ENCODE measurements at places on chromosomes 2 and 18.
A peak's percentile ranks its signal among the peaks of the same experiment; 100 is the strongest.

DNA sequence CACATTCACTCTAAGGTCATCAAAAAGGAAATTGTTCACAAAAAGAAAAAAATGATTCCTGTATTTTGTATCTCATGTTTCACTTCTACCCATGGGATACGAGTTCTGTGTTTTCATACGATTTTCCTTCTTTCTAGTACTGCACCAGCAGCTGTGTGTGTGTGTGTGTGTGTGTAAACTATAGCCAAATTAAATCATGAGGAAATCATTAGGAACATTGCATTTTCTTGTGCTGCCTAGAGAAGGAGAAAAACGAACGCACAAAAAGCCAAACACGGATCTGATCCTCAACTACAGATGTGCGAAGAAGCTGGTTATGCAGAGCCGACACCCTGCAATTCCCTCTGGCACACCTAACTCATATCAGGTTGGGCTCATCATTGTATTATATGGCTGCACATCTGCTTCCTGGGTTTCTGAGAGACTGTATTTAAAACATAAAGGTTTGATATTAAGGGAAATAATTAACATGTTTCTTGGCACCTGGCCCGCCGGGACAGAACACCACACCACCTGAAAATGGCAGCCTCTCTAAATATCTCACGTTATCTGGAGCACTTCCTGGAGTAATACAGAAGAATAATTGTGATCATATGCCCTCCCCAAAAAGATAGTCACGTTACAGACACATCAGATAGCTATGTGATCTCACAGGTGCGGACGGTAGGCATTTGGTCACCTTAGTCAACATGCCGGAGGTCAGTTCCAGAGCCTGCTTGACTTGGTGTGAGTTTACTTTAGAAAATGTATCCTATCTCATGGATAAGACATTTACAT, 586.3 kb upstream of the SALL3 start:
- no peak for DNase-seq

DNA sequence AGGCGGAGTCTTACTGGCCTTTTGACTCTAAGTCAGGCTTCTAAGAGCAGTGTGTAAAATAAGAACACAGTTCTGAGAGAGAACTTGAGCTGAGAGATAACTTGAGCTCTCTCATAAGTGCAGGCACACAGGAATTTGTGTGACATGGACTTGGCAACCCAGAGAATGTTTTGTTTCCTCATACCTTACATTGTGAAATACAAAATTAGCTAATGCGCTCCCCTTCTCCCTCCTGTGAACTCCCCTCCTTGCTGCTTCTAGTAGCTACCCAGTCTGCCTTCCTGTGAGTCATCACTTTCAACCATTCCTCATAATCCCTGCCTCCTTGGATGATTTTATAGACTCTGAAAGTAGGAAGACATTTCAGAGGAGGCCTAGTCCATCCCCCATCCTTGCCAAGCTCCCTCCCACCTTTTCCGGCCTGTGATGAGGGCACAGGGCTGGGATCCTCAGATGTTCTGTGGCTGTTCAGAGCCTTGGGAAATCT, 22.6 kb downstream of the FER1L5 start:
- peak; percentile 45 for DNase-seq

DNA sequence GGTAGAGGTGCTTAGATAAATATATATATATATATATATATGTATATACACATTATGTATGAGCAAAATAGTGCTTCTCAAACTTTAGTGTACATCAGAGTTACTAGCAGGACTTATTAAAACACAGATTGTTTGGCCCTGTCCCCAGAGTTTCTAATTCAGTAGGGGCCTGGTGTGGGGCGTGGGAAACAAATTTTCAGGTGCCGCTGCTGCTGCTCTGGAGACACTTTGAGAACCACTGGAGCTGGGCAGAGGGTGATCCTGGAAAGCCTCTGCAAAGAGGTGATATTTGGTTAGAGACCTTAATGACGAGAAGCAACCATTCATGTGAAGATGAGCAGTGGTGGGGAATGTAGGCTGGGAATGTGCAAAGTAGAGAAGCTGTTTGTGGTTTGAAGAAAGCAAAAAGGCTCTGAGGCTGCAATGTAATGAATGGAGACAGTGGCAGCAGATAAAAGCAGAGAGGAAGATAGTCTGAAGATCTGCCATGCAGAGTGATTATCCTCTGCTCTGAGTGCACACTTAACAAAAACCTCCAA, 142.9 kb downstream of the PLCL1 start:
- no peak for DNase-seq

GRCh38 chr2:71143782-71144181, 13.3 kb downstream of the MPHOSPH10 start:
- no peak for DNase-seq

DNA sequence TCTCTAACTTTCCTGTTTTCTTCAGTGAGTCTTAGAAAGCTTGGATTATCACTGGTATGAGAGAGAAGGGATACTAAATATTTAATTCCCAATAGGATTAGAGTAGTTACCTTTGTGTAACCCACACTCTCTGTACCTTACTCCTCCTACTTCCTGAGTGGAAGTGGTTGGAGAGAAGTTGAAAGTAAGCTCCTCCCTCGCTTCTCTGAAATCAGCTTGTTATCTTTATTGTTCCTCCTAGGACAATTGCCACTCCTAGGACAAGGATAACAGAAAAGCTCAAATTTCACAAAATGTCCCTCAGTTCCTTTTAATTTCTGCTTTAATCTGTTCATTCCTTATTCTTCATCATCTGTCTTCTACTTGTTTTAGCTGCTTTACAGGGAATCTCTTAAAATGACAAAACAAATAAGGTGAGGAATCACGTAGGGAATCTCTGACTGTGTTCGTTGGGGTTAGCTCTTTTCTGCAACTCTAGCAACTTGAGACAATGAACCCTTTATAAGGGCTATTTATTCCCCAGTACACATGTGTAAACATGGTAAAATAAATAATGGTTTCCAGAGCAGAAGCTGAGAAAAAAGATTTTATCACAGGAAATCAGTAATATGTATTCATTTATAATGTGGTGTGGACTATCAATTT, 8.6 kb downstream of the ITPRID2 start:
- DNase-seq = peak; percentile 26
